ENCODE measurements at places on chromosomes 12 and 14.

GRCh38 chr12:48998497-48999353 lies 450 bp downstream of the DDN start:
- no peak for DNase-seq

DNA sequence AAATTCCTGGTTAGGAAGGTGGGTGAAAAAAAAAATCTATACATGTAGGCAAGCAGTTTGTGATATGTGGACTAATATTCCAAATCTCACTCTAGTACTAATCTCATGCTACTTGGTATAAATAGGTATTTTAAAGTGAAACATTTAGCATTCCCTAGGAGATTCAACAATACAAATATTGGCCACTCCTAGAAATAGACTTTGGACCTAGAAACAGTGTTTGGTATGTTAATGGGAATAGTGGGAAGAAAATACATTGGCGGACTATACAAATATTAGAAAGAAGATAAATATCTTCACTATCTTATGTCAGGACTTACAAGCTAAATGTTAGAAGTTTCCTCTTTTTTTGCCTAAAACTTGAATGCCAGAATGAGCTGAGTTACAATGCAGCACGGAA lies 28.2 kb downstream of the HIGD1C start:
- DNase-seq, result no peak

DNA sequence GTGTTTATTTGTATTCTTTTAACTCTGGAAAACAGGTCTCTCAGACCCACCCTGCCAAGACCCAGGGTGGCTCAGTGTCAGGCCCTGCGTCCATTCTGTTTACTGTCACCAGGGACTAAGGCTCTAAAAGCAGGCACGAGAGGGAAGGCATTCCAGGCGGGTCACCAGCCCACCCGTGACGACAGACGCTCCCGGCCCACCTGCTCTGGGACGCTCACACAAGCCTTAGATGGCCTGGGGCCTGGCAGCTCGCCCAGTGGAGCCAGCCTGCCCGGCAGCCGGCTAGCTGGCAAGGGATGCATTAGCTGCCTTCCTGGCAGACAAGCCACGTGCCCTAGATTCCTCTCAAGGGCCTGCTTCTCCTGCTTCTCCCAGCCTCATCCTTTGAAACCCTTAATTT lies 9.2 kb upstream of the NUAK1 start:
- DNase-seq, result no peak

DNA sequence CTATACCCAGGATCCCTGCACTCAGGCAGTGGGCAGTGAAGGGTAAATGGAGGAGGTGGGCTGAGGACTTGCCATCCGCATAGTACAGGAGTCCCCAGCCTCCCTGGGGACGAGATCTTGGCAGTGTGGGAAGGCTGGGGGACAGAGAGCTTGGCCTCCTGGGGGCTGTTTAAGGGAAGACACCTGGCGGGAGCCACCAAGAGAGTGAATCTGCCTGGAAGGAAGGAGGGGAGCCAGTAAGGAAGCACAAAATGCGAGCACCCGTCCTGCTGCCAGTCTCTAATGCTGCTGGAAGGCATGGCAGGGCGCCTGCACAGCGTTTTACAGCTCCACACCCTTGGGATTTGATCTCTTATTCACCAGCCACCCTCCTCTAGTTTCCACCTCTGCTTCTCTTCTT lies 7.4 kb upstream of the KRT2 start:
- no peak for DNase-seq

- DNase-seq, result peak; percentile 62
These were observed 54.0 kb downstream of the ZNF641 start for GRCh38 chr12:48296586-48297282.

DNA sequence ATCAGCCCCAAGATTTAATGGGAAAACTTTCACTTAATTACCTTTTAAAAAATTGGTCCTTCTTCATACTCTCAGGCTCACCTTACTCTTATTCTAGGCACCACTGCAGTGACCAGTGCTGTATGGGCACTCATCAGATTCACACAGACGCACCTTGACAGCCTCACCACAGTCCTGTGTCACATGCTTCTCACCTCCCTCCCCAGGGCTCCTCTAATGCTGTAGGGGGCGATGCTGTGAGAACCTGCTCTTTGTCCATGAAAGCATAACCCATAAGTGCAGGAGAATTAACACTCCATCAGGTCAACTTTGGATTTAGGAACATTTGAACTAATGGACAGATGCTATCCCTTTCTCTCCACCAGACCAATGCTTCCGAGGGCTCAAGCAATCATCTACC lies 13.9 kb upstream of the PPP4R3A start:
- no peak for DNase-seq

DNA sequence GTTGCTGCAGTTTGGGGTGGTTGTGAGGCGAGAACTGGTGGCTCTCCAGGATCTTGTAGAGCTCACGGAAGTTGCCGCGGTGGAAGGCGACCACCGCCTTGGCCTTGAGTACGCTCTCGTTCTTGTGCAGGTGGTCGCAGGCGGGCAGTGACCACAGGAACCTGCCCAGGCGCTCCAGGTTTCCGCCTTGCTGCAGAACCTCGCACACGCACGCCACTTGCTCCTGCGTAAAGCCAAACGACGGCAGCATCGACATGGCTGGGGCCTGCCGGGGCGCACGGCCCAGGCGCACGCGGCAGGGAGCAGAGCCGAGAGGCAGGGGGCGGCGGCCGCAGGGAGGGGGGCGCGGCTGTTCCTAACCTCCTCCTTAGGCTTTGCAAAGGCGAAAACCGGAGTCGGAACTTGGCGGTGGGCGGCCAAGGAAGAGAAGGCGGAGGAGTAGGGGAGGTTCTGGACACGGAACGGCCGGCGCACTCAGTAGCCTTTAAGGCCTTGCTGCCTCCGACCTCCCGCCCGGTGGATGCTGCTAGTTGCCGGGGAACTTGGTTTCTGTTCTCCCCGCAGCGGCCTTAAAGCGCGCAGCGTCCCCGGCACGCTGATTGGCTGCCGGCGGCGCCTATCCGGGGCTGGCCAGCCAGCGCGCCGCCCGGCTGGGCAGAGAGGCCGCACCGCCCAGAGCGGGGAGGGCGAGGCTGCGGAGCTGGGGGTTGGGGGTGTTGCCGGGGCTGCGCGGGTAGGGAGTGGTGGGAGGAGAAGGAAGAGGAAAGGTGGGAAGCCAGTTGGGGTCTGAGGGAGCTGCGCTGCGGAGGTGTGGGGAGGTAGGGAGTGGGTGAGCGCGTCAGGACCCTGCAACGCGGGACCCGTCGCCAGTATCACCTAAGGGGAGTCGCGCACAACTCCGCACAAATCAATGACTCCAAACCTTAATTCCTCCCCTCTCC lies at the start of gene SIX1:
SIX1 (minus strand) TSS at position 544 of the 941 bp plus-strand sequence; CDS start at position 256, 288 bp downstream.
- DNase-seq, result peak; percentile 34

DNA sequence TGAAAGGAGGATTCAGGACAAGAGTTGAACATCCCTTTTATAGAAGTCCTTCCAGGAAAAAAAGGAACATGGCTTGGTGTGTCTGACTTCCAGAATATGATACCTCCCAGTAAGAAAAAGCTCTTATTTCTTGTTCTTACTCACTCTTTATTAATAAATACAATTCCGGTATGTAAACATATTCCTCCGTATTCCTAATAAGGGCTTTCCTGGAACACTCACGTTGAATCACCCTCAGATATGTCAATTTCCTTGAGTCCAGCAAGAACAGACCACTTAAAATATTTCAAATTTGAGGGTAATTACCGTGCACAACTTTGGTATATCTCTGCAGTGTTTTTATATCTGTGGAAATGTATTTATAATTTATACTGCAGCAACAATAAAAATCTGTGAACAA lies 385.6 kb downstream of the SYT1 start:
- DNase-seq, result no peak

- no peak for DNase-seq
These were observed 15.4 kb downstream of the C1S start for GRCh38 chr12:7075939-7076338.

GRCh38 chr12:48937170-48937569 lies 11.9 kb upstream of the FKBP11 start:
- DNase-seq, result no peak

DNA sequence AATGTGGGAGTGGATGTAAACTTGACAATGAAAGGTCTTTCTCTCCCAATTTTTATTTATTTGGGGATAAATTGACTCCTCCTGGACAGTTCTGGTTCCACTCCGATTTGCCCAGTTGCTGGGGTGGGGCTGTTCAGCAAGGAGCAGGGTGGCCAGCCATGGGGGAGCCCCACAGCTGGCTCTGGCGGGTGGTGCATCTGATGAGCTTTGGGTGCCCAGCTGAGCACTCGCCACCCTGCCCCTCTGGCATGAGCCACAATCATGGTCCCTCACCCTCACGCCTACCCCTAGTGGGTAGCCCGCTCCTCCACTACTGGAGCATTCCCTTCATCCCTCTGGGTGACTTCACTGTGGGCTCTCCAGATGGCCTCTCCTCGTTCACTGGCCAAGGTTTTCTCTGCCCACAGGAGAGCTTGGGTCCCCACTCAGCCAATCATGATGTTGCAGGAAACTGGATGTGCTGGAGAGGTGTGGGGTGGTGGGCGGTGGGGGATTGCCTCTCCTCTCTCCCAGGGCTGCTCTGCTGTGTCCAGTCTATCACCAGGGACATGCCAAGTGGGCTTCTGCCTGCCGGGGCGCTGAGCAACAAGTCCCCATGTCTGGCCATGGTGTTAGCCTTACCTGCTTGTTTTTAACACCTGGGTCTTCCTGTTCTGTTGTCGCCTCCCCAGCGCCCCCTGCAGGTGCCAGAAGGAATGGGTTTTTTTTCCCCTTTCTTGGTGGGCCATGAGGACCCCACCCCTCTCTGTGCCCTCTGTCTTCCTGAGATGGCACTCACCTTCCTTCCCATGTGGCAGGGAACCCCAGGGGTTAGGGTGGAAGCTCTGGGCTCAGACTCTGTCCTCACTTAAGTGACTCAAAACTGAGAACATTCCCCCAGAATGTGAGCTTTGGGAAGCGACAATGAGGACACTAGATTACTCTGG lies 3.4 kb downstream of the CYP46A1 start:
- no peak for DNase-seq

DNA sequence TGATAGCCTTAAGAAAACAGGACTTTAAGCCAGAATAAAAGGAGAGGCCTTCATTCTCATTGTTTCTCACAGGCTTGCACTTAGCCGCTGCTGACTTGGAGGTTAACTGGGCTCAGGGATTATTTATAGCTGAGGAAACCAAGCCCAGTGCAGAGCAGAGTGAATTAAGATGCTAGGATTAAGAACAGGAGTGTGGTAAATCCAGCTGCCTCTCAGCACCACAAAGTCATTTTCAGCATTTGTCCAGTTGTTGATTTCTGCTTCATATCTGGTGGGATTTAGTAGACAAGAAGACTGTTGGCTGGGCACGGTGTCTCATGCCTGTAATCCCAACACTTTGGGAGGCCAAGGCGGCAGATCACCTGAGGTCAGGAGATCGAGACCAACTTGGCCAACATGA lies 14.3 kb upstream of the KRT73 start:
- no peak for DNase-seq

GRCh38 chr12:14260011-14260993 lies 105.2 kb upstream of the ATF7IP start:
- DNase-seq, result peak; percentile 79

DNA sequence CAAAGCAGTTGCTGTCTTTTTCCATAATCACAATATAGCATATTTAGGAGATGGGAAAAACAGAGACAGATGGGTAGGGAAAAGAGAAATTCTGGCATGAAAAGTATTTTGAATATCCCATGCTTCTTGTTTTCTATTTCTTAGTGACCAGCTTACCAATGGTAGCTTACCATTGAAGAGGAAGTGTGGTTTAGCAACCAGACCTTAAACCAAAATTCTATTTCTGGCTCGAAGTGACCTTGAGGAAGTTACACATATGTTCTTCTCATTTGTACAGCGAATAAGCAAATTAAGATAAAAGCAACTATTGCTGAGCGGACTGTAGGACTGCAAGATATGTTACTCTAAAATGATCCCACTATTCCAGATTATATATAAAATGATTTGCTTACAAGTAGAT lies 82.9 kb downstream of the FGD4 start:
- DNase-seq, result no peak

DNA sequence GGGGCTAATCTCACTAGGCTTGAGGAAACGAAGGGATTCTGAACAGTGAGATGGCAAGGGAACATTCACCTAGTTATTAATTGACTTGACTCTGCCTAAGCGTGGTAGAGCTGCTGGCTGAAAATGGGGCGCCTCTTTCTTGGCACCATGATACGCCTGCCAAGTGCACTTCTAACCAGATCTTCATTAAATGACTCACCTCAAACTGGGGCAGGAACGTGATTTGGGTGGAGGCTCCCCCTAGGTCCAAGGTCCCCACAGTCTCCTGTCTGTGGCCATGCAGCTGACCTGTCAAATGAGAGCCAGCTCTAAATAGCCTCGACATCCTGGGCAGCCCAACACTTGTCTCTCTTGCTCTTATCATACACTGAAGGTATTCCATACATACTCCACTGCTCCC lies 26.0 kb downstream of the COQ6 start:
- no peak for DNase-seq

GRCh38 chr14:98682726-98683125 lies 589.3 kb downstream of the BCL11B start:
- DNase-seq, result no peak

DNA sequence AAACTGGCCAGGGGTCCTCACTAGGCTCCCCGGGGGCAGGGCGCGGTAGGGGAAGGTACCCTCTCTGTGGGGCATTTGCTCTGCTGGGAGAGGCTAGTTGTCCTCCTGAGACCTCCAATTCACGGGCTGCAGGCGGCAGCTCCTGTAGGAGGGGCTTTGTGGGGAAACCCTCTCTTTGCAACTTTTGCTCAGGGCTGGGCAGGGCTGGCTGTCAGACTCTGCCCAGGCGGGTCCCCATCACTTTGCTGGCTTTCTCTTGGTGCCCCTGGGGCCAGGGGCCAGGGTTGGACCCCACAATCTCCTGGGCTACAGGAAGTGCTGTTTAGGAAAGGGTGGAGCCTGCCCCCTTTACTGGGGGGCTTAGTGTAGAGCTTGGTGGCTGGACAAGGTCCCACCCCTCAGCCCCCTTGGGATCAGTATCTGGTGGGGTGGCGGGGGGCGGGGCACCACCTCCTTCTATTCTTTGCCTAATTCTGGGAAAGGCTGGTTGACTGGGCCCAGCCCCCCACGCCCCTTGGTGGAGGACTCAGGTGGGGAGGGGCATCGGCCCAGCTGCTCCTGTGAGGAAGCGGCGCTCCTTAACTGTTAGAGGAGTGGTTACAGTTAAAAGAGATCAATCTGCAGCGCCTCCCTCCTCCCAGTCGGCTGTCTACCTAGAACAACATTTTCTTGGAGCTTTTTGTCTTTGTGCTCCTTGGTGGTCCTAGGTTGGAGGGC lies 918.7 kb downstream of the AACS start:
- no peak for DNase-seq

GRCh38 chr14:55641954-55642353 lies 61.9 kb downstream of the KTN1 start:
- DNase-seq, result no peak

DNA sequence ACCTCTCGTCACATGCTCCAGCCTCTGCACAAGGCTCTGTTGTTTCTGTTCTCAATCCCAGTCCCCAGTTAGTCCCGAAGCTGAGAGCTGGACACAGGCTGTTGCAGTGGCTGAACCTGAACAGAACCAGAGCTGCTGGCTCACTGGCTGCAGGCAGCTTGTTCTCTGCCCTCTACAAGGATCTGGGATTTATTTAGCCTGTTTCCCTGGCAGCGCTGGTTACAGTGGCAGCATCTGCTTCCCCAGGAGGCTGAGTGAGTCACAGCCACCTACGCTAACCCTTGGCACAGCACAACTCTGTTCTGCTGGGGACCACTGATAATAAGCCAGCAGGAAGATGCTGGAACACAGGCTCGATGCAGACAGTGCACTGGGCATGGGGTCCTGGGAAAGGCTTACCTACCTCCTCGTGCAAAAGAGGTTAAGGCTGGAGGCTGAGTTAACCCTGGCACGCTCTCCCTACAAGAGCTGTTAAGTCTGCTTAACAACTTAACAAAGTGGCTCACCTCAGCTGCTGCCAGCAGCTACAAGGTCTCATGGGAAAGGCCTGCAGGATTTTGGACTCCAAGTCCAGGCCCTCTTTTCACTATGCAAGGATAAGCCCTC lies 299.6 kb downstream of the PCNX1 start:
- DNase-seq, result peak; percentile 87

Measured in retinal pigment epithelial cell (primary cell).